ENCODE measurements at places on chromosomes 12 and 14.

DNA sequence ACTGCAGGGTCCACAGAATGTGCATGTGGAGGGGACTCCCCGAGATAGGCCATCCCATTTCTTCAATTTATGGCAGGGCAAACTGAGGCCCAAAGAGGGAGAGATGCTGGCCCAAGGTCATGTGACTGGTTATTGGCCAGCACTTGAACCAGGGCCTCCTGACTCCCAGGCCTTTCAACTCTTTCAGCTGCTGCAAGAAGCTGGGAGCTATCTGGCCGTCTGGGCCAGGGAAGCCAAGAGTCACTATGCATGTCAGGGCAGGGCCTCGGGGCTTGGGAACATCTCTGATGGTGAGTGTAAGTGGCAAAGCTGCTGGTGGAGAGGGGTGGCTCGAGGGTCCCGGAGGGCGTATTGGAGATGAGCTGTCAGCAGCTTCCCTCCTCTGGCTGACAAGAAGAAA lies 9.5 kb upstream of the LTBP2 start:
- DNase-seq: no peak

- DNase-seq: no peak
Observed at GRCh38 chr14:24427537-24428508, 1.6 kb downstream of the CBLN3 start.

- DNase-seq: no peak
Observed at GRCh38 chr12:3367750-3368444, 123.1 kb upstream of the PRMT8 start.

GRCh38 chr12:83434600-83434999 lies 747.9 kb downstream of the TMTC2 start:
- DNase-seq: no peak

DNA sequence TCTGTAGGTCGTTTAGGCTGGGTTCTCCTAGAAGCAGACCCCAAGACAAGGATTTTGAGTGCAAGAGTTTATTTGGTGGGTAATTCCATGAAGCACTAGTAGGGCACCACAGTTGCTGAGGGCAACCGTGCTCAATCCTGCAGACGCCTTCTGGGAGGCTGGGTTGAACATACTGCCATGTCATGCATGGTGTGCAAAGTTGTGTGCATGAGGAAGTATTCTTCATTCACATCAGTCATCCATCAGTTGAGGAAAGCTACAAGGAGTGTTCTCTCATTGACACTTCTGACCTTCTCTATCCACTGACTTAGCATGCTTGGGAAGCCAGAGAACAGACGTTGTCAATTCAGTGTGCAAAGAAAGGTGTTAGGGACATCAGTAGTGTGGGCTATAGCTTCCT lies 179.2 kb downstream of the PTPN11 start:
- no peak for DNase-seq

- DNase-seq: no peak
Observed at GRCh38 chr12:89762498-89763170, 54.0 kb upstream of the ATP2B1 start.

GRCh38 chr12:54387114-54387467 lies 2.6 kb upstream of the ZNF385A start:
- DNase-seq: no peak
